Tracheal epithelial cell (primary cell): ENCODE measurements at places on chromosomes 7 and 10. TPM values are rescaled to one million over a fixed set of nuclear protein-coding genes. Genes with fewer than 3 reads are reported as not detected.

The WNT8B gene
- total RNA-seq = not detected in 2 replicates

The BLNK gene
- total RNA-seq = 5.5 TPM in 2 replicates

The TAS2R41 gene
- total RNA-seq = not detected in 2 replicates

The IFIT1B gene
- total RNA-seq = not detected in 2 replicates

The TBX20 gene
- 0.24 TPM in 1 of 2 replicates, not detected in the other for total RNA-seq
